Thyroid gland (tissue), 4 donors: ENCODE measurements at places on chromosomes 1 and 21.

GRCh38 chr1:16018749-16019643 lies 1.2 kb upstream of the HSPB7 start:
- no peak for DNase-seq

GRCh38 chr1:167185062-167185461 lies 35.6 kb upstream of the POU2F1 start:
- DNase-seq, result no peak

DNA sequence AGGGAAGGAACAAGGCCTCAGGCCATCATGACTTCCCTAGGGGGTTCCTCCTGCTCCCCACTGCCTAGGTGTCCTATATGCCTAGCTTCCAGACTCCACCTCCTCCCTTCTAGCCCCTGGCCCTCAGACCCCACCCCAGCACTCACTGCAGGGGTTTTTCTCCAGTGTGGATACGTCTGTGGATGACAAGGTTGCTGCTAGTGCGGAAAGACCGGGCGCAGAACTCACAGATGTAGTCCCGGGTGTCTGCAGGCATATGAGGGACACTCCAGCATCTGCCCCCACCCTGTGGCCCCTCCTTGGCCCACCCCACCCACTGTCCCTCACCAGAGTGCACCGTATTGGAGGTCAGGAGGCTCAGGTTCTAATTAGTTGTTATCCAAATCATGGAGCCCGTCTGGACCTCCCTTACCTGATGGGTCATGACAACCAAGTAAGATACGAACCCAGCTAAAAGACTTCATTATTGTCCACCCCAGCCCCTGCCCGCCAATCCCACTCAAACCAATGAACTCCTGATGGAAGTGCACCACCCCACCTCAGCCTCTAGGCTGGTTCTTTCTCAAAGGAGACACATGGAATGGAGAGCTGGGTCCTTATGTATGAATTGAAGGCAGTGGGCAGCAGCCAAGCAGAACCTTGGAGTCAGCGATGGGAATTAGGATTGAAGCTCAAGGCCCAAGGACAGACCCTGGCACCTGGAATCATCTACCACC lies 8.2 kb downstream of the ZNF692 start:
- DNase-seq, result no peak

DNA sequence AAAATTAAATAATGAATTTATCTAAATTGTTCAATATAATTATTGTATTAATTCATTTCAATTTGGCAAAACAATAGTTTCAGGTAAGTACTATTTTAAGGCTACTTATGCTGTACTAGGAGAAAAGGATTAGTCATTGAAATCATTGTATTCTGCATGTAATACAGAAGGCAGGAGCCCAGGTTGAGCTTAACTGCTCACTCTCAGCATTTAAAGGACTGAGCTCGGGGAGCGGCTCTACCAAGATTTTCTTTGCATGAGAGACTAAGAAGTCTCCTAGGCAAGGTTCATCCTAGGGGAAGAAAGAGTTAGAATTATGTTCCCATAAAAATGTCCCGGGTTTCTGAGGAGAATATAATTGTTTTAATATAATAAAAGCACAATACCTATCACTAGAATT lies 112.5 kb downstream of the CYYR1 start:
- DNase-seq, result no peak

- DNase-seq, result no peak
These were observed 27.5 kb downstream of the INTS7 start for GRCh38 chr1:212007886-212008285.

DNA sequence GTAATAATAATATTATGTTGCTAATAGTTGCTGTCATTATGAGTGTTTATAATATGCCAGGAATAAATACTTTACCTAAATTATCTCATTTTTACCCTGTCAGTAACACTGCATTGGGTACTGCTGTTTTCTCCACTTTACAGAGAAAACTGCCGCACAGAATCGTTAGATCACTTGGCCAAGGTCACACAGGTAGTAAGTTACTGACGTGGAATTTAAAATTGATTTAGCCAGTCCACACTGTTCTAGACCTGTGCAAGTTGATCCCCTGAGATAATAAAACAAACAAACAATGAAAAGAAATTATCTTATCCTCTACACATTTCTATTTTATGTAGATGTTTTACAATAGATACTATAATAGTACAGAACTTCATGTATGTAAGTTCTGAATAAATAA lies 174.1 kb downstream of the ROR1 start:
- no peak for DNase-seq

DNA sequence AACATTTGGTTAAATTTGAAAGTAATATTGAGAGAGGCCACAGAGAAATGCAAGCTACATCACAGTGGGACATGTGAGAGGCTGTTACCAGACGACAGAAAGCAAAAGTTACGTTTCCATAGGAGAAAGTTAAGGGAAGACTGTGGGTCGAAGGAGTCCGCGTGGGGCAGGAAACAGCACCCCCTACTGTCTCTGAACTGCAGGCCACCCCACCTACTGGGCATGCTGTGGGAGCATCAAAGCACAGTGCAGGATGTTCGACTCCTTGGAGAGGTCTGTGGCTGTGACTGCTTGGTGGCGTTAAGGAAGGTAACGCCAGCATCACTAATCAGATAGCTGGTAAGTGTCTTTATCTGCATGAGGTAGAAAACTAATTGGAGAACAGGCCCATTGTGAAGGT lies 123.9 kb downstream of the PTBP2 start:
- DNase-seq, result peak; percentile 40

DNA sequence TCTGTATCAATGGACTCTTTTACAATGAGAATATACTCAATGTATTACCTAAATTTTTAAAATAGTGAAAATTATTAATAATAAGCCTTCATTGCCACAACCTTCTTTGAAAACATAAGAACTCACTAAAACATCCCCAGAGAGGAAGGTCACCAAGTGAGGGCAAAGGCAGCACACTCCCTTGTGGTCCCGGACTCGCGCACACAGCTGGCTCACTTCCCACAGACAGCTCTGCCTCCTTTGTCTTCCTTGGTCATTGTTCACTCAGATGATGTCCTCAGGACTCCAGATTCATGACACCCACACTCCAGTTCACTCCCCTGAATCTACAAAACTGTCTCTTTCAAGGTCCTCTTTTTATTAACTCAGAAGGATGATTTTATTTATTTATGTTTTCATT lies 19.2 kb upstream of the UBR4 start:
- DNase-seq, result no peak

- DNase-seq, result no peak
These were observed 21.9 kb upstream of the TRIM67 start for GRCh38 chr1:231139659-231140654.

DNA sequence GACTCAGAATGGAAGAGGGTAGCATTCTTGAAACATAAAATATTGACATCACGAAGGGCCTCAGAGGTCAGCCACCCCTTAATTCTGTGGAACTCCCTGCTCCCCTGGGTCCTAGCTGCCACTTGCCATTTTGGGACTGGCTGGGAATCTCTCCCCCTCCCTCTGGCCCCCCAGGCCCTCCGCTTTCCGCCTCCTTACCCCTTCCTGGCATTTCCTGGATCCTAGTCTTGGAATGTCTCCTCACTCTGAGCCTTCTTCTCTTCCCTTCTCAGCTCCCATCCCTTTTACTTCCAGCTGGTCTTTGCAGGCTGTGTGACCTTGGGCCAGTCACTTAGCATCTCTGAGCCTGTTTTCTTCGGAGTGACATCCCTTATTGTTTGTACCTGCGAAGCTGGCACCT lies 4.5 kb downstream of the PADI1 start:
- no peak for DNase-seq

- no peak for DNase-seq
These were observed 109.4 kb downstream of the KIF26B start for GRCh38 chr1:245264226-245264625.

DNA sequence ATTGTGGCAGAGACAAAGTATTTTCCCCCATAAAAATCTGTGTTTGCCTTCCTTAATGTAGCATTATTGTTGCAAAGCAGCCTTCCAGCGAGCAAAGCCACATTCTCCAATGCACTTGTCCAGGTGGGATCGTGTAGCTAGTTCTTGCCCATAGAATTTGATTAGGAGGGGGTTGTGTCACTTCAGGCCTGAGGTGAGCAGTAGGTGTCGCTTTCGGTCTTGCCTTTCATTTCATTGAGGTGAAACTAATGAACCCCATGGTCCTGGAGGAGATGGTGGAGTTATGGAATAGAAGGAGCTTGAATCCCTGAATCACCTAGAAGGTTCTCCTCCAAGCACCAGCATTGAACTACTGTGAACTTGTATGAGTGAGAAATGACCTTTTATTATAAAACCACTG lies 318.9 kb upstream of the PBX1 start:
- peak; percentile 34 for DNase-seq

DNA sequence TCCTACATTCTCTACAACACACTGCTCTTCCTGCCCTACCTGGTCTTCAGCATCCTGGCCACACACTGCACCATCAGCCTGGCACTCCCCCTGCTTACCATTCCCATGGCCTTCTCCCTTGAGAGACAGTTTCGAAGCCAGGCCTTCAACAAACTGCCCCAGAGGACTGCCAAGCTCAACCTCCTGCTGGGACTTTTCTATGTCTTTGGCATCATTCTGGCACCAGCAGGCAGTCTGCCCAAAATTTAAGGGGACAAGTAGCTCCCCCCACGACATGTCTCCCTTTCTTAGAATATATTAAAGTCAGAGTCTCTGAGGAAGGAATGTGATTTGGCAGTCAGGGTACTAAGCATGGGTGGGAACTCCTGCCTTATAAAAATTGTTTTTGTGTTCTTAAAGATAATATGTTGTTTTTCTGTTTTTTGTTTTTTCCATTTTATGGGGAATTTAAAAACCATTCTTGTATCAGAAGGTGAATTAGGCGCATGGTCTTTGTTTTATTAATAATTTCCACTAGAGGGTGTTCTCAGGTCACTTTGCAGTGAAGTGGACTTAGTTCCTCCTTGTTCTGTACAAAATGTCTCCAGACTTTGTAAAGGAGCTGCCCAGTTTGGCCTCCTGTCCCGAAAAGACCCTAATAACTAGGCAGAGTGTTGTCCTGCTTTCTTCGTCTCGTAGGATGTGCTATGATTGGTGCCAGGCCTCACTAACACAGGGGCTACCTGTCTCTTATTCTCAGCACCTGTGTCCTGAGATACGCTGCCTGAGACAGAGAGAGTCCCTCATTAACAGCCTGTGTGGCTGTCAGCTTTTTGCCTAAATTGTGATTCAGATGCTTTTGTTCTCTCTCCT lies 13.1 kb downstream of the UBIAD1 start:
- no peak for DNase-seq

GRCh38 chr21:42684109-42684916 lies 30.9 kb downstream of the PDE9A start:
- DNase-seq, result no peak

- peak; percentile 8 for DNase-seq
These were observed 4.8 kb downstream of the TCHH start for GRCh38 chr1:152110365-152110859.

- DNase-seq, result no peak
These were observed 24.2 kb downstream of the PADI3 start for GRCh38 chr1:17273096-17273495.

DNA sequence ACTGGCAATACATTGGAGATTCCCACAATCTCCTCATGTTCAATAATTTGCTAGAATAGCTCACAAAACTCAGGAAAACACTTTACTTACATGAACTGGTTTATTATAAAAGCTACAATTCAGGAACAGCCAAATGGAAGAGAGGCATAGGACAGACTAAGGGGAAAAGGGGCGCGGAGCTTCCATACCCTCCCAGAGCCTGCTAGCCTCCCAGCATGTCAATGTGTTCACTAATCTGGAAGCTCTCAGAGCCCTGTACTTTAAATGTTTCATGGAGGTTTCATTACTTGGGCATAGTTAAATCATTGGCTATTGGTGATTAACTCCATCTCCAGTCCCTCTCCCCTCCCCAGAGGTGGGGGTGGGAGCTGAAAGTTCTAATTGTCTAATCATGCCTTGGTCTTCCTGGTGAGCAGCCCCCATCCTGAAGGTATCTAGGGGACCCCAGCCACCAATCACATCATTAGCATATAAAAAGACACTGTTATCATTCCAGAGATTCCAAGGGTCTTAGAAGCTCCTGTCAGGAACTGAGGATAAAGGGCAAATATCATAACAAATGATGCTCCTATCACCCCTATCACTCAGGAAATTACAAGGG lies 10.9 kb upstream of the DMRTB1 start:
- DNase-seq, result no peak

DNA sequence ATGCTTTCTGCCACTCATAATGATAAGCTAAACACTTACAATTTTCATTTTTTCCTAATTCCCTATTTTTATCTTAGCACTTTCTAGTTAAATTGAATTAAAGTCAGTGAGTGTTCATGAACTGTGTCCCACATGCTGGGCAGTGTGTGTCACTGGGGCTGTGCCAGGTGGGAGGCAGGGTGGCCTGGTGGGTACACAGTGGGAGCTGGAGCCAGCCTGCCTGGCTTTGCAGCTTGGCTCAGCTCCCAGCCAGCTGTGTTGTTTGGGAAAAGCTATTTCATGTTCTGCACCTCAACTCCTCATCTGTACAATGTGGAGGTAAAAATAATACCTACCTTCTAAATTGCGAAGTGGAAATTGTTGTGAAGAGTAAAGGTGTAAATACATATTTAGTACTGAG lies 238.4 kb downstream of the PLA2G4A start:
- DNase-seq, result peak; percentile 39

- DNase-seq, result no peak
These were observed 18.5 kb downstream of the WASF2 start for GRCh38 chr1:27471477-27471876.

DNA sequence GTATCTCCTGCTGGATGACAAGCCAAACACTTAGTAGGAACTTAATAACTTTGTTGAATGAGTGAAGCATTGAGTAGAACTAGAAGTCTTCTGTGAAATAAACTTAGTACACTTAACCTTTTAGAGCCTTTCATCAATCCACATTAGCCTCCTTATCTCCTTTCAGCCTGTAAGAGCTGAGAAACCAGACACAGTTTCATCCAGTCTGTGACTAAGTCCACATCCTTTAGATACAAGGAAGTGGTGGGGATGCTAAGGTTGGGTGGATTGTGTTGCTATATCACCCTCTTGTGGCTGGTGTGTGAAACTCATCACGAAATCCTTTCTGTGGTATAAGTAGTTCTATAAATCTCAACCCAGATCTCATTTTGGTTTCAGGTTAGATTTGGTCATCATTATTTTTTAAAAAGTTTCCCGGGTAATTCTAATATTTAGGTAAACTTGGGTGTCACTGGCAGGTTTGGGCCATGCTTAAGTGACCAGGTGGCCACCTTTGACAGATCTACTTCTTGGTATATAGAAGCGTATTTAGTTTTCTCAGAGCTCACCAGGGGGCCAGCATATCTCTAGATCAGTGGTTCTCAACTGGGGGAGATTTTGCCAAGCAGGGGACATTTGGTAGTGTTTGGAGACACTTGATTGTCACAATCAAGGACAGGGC lies 27.8 kb upstream of the CD84 start:
- DNase-seq, result peak; percentile 16

- DNase-seq, result peak; percentile 65
These were observed 23.1 kb upstream of the ERI3 start for GRCh38 chr1:44377925-44378784.
